Activated effector memory CD4-positive, alpha-beta T cell treated with anti-CD3 and anti-CD28 coated beads, Interleukin-2, amount 50 U/mL, for 16 hours (primary cell): ENCODE measurements at places on chromosomes 16 and 17.

GRCh38 chr16:21162661-21163151, 4.2 kb downstream of the LDAF1 start:
- DNase-seq: no peak

DNA sequence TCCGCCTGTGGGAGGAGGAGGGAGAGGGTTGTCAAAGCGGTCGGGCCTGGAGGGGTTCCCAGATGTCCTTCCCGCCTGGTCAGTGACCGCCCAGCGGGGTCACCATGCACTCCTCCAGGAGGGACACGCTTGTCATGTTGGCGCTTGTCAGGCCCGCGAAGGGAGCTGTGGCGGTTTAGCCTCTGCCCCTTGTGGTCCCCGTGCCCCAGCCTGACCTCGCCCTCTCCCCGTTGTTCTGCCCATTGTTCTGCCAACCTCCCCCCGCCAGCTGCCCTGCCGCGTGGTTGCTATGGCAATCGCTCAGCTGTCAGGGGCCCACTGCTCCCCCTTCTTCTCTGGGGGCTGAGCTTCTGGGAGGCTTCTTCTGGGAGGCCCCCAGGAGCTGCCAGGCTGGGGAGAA, 146.4 kb upstream of the CIBAR2 start:
- DNase-seq: no peak

DNA sequence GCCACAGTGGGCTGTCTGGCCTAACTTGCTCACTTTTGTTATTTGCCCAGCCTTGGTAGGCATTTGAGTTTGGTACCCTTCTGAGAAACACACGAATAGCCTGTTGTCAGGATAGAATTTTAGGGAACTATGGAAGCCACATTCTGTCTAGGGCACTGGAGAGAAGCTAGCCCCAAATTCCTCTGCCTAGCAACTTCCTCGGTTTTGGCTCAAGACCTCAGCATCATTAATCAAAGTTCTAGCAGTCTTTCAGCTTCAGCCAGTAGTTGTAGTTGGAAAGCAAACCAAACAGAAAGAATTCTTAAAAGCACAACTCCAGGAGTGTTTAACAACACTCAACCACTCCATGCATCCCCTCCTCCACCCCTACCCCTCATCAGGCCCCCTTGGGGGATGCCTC, 572.1 kb upstream of the PSMD7 start:
- no peak for DNase-seq

DNA sequence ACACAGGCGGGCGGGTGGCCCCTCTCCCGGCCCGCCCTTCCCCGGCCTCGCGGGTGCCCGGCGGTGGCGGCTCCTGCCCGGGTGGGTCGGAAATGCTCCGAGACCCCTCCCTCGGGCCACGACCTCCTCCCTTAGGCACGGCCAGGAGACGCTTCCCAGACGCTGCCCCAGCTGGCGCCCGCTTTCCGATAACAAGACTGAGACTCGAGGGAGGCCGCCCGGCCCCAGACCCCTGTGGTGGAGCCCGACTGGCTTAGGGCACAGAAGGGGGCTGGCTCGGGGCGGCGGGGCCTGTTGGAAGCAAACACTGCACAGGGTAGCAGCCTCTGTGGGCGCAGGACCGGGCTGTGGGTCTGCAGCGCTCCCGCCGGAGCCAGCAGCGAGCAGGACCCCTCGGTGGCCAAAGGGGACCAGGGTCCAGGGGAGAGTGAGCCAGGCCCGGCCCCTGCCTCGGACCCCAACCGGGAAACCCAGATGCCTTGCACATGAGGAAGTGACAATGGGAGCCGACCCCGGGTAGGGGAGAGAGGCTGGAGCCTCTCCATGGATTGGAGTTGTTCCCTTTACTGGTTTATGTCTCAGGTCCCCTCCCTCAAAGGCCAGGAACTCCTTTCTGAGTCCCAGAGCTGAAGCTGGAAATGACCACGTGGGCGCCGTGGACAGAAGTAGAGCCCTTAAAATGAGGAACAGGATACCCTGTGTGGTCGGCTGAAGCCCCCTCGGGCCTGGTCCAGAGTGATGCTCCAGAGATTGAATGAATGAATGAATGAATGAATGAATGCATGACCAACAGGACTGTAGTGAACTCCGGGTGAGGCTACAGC, 19.8 kb upstream of the ADCY7 start:
- DNase-seq: no peak

DNA sequence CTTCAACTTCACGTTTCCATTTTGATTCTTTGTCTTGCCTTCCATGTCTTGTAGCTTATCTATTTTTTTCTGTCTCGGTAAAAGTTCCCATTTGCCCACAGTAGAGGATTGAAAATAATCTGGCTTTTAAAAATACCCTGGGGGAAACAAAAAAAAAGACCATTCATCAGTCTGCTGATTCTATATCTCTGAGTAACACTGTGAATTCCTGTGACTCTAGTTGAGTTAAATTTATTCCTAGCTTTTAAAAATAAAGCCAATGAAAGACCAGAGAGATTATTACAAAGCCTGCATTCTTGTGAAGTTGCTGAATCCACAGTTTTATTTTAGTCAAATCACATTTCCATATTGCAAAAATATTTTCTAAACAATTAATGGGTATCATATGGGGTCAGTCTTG, 532.3 kb downstream of the CDH13 start:
- no peak for DNase-seq

DNA sequence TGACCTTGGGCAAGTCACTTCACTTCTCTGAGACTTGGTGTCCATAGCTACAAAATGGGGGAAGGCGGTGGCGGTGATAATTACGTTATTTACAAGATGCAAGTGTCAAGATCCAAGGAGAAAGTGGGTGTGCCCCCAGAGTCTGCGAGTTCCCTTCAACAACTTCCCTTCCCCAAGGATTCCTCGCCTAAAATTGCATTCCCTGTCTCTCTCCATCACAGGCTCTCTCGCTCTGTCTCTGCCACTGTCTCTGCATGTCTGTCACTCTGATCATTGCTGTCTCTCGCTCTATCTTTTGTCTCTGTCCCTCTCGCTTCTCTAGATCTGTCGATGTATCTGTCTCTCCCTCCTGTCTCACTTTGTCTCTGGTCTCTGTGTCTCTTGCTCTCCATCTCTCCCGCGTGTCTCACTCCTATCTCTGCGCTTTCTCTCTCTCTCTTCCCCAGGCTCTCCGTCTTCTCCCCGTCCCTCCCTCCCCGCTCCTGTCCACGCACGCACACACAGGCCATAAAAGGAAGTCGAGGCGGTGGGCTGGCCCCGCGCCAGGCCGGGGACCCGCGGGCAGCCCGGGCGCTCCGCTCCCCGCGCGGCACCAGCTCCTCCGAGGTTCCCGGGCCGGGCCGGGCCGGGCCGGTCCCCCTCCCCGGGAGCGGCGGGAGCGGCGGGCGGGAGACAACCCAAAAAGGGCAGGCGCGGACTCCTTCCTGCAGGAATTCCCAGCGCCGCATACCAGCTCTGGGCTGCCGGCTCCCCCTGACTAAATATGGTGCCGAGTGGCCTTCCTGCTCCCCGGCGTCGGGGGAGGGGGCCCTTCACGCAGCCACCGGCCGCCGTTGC, 1.1 kb upstream of the MYH11 start:
- no peak for DNase-seq

DNA sequence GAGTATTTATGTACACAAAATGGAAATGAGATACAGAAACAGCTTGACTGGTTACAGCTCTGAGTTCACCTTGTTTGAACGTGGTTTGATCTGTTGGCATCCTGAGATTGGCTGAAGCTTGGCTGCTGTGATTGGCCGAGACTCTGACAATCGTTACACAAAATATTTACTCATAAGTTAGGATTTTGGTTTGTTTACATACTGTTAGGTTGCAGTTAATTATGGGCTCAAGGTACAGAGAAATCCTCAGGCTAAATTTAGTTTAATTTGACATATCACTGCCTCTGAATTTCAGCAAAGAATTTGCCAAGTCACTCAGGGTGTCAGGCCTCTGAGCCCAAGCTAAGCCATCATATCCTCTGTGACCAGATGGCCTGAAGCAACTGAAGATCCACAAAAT, 227.3 kb downstream of the COPRS start:
- no peak for DNase-seq

DNA sequence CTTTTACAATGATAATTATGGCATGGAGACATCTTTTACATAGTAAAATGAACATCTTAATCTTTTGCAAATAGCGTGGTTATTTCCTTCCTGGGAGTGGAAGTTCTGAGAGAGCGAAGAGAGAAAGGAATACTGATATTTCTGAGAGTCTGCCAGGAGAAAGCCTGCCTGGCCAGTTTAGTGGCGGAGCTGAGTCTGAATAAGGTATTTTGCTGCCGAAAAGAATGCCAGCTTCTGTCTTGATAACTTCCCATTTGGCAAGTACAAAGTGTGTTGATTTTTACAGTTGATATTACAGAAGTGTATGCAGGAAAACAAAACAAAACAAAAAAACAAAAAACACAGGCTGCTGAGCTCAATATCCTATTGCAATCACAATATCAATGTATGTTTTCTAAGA, 55.9 kb downstream of the KCNJ2 start:
- no peak for DNase-seq

GRCh38 chr16:35792516-35793285, 2333.3 kb downstream of the TP53TG3F start:
- DNase-seq: no peak
